ENCODE measurements at places on chromosomes 4 and X.

DNA sequence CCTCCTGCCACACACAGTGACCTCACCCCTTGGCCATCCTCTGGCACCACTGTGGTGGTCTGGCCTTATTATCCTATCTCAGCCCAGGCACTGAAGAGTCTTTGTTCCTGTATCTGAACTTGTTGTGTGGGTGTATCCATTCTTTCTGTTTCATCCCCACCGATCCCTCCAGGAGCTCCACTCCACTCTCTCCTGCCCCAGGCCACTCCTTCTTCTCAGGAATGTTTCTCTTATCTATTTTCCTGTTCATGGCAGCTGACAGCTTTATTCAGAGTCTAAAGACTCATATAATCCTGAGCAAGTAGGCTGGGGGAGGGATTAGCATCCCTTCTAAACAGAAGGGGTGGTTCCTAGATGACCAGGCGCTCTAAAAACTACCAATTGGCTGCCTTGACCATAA is 150.0 kb downstream of the ANAPC10 start:
- DNase-seq, result no peak

GRCh38 chr4:39476187-39476895 is 17.5 kb downstream of the LIAS start:
- DNase-seq, result no peak

DNA sequence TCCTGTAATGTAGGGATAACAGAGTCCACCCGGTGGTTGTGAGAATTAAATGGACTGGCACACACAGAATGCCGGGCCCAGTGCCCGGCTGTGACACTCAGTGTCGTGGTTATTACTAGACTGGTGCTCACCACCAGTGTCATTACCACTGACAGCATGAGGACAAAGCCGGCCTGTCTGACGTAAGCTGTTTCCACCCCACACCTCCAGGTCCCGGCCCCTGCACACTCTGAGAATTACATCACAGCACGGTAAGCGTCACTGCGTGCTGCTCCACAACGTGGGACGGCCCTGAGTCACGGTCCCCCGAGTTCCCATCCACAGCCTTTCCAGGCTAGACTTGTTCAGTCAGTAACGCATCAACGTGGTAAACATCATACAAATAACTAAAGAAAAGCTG is 22.9 kb downstream of the FAT1 start:
- no peak for DNase-seq

DNA sequence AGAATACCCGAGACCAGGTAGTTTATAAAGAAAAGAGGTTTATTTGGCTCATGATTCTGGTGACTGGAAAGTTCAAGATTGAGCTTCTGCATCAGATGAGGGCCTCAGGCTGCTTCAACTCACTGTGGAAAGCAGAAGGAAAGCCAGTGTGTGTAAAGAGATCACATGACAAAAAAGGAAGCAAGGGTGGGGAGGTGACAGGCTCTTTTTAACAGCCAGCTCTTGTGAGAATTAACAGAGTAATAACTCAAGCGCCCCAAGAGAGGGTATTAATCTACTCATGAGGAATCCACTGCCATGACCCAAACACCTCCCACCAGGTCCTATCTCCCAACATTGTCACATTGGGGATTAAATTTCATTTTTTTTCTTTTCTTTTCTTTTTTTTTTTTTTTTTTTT is 6.3 kb upstream of the YIPF6 start:
- DNase-seq, result no peak

GRCh38 chr4:8915201-8916200 is 43.9 kb upstream of the HMX1 start:
- no peak for DNase-seq

GRCh38 chrX:154791467-154791866 is 13.8 kb downstream of the MPP1 start:
- no peak for DNase-seq

DNA sequence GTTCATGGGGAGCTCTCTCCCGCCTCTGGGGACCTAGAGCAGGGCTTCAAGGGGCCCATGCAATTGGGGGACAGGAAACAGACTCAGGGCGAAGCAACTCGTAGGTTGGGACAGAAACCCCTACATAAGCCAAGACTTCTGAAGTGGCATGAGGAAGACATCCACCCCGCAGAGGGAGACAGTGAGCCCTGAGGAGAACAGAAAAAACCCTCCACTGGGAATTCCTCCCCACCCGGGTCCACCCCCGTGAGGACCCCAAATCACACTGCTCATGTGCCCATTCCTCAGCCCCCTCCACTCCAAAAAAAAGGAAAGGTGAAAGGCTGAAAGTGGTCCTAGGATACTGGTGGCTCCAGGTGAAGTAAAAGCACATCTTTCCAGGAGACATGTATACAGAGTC is 74.0 kb downstream of the CPZ start:
- no peak for DNase-seq

DNA sequence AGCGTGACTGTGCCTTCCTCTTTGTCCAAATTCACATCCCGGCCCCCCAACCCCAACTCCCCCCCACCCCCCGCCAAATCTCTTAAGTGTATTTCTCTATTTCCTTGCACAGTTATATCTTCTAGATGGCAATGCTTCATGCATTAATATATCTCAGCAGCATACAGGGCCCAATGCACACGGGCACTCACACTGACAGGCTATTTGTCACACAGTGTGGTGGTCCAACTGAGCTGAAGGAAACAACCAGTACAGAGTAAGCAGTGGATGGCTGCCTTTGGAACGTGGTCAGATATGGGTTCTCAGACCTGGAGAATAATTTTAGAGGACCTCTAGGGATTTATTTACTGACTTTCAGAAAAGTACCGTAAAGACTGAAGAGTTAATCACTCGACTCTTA is 681 bp downstream of the EXOC1 start:
- peak; percentile 11 for DNase-seq

DNA sequence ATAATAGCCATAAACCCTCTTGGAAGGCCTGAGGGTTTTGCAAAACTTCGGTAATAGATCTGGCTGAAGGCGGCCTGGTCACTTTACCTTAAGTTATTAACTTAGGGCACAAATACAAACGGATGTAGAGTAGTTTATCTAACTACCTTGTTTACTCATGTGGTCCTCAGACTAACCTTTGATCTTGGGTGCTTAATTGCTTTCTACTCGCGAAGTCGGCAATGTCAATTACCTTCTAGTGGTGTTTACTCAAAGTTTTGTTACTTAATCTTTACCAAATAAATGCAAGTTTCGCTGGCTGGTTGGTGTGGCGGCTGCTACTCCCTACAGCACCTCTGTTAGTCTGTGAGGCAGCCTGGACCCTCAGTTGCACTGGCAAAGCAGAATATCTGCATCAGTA is 8.9 kb upstream of the ZNF141 start:
- no peak for DNase-seq

DNA sequence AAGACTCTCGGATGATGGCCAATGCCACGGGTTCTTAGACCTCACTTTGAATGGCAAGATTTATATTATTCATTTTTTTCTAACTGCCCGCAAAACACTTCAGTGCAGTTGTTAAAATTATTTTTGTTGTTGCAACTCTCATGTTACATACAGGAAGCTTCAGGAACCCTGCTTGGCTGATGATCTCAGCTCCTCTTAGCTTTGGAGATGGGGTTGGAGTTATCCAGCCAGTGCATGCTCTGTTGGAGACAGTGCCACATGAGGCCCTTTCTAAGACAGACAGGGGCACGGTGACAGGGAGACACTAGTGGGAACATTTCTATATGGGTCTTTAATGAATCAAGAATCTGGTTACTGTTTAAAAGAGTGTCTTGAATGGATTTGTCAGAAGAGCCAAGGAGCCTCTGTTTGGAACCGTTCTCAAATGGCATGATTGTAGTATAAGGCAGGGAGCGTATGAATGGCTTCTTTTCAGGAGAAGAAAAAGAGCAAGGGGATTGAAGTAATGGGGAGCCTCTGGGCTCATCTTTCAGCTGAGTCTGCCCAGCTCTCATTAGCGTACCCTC is 61.9 kb upstream of the ENPP6 start:
- DNase-seq, result no peak

DNA sequence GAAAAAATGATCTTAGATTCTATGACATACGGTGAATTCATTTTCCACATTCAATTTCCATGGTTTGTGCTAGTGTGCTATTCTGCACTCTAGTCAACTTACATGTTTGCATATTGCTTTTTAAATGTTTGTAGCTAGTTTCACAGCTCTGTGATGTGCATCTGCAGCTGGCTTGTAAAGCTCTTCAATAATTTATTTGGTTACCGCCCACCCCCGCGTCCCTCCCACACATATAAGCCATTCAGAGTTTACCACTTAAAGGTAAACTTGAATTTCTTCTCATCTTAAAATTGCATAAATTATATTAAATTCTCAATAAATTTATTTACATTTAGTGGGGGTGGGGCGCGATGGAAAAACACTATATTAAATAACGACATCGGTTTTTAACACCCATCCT is 291 bp upstream of the NBDY start:
- peak; percentile 36 for DNase-seq

GRCh38 chr4:4862665-4863482 is 3.4 kb downstream of the MSX1 start:
- DNase-seq, result no peak

DNA sequence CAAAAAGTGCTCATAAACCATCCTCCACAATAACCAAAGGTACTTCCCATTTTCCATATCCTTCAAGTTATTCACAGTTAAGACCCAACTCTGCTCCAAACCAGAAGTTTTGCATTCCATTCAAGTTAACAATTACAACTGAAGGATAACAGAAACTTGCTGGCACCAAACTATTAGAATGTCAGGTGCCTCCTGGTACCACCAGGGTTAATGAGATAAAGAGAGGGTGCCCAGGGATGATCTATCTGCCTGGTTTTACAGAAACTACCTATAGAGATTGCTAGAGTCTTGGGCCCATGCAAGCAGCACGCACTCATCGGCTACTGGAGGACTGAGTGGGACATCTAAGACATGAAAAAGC is 114.6 kb downstream of the RBM47 start:
- no peak for DNase-seq

DNA sequence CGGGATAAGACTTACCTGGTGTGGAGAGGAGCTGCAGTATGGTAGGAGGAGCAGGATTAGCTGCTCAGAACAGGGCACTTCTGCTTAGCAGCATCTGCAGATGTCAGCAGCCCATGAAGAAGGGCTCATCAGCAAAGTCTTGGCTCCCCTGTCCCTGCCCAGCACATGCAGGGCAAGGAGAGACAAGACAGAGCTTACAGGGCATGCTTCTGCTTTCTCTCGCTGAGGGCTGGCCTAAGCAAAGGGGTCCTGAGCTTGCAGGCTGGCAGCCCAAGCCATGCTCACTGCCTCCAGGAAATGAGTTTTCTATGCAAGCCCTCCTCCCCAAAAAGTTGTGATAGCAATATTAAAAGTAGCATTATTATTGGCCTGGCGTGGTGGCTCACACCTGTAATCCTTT is 39.5 kb upstream of the TAPT1 start:
- DNase-seq, result no peak

GRCh38 chr4:141376769-141377168 is 156.1 kb downstream of the ZNF330 start:
- DNase-seq, result no peak

DNA sequence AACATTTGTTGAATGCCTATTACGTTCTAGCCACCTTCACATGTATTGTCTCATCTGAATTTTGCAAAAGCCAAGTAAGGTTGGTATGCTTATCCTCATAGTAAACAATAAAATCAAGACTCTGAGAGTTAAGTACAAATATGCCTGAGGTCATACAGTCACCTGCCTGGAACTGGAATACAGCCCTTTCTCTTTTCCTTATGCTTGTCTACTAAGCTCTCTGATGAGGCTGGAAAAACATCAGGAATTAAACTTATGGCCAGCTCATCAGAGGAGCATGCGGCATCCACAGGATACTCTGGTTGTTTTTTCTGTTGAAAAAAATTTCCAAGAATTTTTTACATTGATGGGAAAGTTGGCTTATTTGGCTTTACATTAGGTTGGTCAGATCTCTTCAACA is 35.5 kb downstream of the NCAPG start:
- DNase-seq, result no peak

DNA sequence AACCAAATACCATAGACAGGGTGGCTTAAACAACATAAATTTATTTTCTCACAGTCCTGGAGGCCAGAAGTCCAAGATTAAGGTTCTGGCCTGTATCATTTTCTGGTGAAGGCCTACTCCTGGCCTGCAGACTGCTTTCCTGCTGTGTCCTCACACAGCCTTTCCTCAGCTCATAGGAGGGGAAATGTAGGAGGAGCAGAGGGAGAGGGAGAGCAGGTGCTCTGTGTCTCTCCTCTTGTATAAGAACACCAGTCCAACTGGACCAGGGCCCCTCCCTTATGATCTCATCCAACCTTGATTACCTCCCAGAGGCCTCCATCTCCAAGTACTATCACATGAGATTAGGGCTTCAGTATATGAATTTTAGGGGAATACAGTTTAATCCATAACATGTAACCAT is 34.3 kb downstream of the RAPGEF2 start:
- DNase-seq, result no peak

- DNase-seq, result no peak
Observed at GRCh38 chr4:139227729-139228404, 50.8 kb upstream of the ELF2 start.

DNA sequence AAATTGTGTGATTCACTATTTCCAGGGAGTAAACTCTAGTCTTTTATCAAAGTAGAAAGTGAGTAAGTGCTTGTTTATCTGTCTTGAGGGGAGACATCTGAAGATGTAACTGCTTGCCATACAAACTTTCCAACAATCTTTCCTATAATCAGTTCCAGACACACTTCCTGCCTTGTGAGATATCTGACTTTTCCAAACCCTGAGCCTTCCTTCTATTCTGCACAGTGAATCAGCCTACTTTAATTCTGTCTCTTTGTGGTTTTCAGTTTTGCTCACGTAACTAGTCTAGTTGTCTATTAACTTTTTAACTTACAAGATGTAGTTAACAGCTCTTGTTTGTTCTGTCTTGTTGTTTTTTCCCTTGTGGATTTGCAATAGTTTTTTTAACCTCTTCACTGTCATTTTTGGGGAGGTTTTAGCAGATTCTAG is 947.8 kb downstream of the C4orf33 start:
- DNase-seq, result no peak

DNA sequence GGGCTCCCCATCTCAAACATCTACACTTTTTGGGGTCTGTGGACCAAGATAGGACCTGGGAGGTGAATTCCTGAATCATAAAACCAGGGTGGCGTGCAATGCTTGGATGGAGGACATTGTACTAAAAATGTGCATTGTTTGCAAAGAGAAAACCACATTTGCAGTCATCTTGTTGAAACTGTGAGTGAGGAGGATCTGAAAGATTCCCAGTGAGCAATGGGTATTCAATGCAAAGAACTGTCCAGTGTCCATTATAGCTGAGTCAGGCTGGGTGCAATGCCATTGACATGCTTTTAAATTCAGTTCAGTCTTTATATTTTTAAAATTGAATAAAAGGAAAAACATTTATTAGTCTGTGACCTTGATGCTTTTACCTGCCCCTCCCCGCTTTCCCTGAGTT is 215.7 kb downstream of the STK32B start:
- no peak for DNase-seq

- DNase-seq, result no peak
Observed at GRCh38 chr4:148065075-148065474, 333.2 kb downstream of the ARHGAP10 start.

GRCh38 chrX:152138388-152138784 is at the start of gene MAGEA10:
MAGEA10 (minus strand) TSS chrX:152138577; CDS start chrX:152135620, 2,957 bp downstream.
- no peak for DNase-seq

DNA sequence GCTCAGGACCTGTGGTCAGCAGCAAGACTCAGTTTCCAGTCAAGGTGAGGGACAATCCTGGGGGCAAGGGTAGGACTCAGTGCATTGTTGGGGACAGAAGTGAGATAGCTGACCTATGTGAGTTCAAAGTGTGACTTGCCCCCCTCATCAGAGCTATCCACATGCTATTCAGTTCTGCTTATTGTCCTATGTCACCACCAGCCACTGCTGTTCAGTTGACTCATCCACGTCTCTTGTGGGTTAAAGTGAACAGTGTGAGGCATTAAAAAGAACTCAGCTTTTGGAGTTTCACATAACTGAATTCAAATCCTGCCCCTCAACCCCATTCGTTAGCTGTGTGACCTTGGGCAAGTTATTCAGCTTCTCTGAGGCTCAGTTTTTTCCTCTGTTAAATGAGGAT is 4.4 kb upstream of the APLN start:
- no peak for DNase-seq

Data from activated naive CD4-positive, alpha-beta T cell treated with Interleukin-2 at 50 U/mL for 16 hours (primary cell).